ENCODE measurements at places on chromosomes 3 and 15.

GRCh38 chr3:112354642-112355306 lies 21.8 kb downstream of the CD200 start:
- DNase-seq, result no peak

GRCh38 chr3:52435246-52436101 lies 9.4 kb downstream of the SEMA3G start:
- DNase-seq, result no peak

DNA sequence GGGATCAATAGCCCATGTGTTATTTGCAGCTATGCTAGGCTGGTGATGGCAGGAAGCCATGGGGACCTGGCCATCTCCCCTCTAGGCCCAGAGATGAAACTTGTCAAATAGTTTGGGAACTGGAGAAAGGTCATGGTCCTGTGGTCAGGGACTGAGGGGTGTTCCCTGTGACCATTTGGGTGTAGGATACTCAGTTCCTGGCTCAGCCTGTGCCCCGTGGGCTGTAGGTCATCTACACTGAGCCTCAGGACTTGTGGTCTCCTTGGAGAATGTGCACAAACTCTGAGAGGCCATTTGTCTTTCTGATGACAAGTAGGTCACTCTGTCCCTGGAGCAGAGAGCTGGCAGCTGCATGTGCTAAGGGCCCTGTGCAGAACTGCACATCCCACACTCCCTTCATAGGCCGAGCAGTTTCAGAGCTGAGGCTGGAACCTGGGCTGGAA lies 17.5 kb downstream of the GASK1A start:
- DNase-seq, result no peak

GRCh38 chr15:48565560-48566482 lies 79.7 kb downstream of the FBN1 start:
- no peak for DNase-seq

- no peak for DNase-seq
Observed at GRCh38 chr15:45116006-45116481, 1.9 kb downstream of the DUOXA2 start.

- DNase-seq, result no peak
Observed at GRCh38 chr15:57122080-57122840, 203.8 kb downstream of the TCF12 start.

- no peak for DNase-seq
Observed at GRCh38 chr3:175179055-175179454, 319.9 kb downstream of the NAALADL2 start.

- peak; percentile 17 for DNase-seq
Observed at GRCh38 chr3:146577662-146578061, 27.5 kb downstream of the PLSCR5 start.

- no peak for DNase-seq
Observed at GRCh38 chr3:39126532-39127071, 19.1 kb downstream of the TTC21A start.
